ENCODE measurements at places on chromosomes 2 and 18. TPM values are rescaled to one million over a fixed set of nuclear protein-coding genes. Genes with fewer than 3 reads are reported as not detected.

DNA sequence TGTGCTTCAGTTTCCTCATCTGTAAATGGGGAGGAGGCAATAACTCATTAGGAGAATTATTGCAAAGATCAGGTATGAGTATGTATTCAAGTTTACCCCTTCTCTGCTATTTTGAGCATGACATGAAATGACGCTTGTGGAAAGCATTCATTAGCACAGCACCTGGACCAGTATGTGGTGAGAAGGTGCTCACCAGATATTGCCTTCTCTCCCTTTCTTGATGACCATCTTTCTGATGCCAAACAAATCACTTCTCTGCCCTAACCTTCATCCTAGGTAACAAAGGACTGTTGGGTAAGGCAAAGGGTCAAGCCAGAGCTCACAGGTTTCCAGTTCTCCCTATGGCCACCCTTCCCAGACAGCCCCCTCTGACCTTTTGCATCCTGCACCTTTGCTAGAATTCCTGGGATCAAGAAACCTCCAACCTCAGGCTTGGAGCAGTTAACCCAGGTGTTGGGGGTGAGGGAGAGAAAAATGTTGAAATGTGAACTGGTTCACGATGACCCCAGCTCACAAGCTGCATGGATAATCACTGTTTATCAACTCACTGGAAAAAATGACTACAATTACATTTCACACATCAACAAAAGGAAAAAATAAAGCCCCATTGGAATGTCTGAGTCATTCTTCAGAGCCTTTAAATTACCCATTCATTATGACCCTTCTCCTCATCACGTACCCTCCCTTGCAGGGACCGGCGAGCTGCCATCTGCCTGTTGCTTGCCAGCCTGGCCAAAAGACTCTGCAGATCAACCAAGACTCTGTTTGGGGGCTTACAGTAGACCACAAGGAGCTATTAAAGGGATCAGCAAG lies 41.6 kb downstream of the LBH start:
- no peak for DNase-seq

DNA sequence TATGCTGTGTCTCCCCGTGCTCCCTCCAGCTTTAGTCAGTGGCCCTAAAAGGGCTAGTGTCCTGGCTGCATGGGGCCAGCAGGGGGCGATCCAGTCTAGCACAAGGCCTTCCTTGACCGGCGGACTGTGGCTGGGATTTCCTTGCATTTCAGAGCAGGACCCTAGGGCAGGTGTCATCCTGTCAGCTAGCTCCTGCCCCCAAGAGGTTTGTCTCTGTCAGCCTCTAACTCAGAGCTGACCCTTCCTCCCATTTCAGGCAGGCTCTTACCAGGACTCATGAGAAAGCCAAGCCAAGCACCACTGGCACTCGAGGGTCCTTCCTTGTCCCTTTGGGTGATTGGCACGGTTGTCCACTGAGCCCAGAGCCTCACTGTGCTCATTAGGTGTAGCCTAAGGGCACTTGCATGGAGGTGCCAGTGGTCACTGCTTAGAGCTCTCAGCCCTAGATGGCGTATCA lies 140.3 kb downstream of the RPIA start:
- DNase-seq, result peak; percentile 38

- no peak for DNase-seq
These were observed 131.2 kb downstream of the THADA start for GRCh38 chr2:43464590-43464989.

PPP1R1C gene
- 4.9 TPM for polyA plus RNA-seq

LYG2 gene
- not detected for polyA plus RNA-seq

All from heart right ventricle (tissue), 16 donors.